ENCODE measurements at places on chromosomes 13 and 19.
A peak's percentile ranks its signal among the peaks of the same experiment; 100 is the strongest.

DNA sequence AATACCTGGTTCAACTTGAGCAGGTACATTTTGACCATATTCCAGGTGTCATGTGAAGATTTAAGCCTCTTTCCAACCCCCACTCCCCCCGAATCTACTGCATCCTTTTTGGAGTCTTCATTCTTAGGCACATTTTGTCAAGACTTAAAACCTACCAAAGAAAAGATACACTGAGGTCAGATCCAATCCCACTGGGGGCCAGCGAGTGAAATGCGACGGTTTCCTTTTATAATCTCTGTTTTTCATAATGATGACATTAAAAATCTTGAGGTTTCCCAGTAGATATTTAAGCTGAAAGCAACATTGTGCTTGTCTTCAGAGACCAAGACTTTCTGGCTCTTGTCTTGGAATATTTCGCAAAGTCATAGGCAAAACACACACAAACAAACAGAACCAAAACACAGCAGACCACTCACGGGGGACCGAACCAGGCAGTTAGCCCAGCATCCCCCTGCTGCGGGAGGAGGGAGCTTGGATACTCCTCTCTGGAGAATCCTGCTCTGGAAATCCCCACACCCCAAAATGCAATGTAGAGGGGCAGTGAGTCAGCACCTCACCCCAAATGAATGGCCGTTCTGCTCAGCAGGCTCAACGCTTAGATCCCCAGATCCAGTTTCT, 506 bp upstream of the GAS6 start:
- DNase-seq: peak; percentile 60

DNA sequence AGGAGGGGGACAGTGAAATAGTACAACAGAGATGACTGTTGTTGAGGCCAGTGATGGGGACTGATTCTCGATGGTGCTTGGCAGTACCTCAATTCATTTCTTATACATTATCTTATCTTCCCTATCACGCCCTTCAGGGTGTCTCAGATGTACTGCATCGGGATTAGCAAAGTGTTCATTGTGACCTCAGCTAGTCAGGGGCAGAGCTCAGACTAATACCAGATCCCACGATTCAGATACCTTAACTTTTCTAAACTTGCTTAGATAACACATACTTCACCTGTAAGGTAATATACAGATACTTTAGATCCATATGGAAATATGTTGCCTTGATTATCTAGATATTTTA, 720.6 kb downstream of the EFNB2 start:
- no peak for DNase-seq

GRCh38 chr19:49458567-49458903, 5.5 kb downstream of the ALDH16A1 start:
- DNase-seq: no peak

- DNase-seq: no peak
These were observed 1559.2 kb downstream of the SLITRK1 start for GRCh38 chr13:82323101-82323500.

DNA sequence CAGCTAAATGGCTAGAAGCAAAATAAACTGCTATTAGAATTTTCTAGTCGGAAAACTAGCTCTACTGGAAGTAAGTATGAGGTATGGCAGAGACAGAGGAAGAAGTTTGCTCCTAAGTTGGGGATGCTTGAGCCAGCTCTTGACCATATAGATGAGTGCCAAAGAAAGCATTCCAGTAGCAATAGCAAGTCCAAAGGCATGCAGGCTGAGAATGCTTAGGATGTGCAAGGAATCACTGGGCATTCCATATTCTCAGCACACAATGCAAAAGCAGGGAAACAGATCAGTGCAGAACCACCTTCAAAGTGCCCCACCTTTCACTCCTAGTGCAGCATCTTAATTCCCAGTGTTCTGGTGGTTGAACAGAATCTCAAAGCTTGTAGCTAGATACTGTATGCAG, 32.9 kb downstream of the SERTM1 start:
- DNase-seq: no peak

DNA sequence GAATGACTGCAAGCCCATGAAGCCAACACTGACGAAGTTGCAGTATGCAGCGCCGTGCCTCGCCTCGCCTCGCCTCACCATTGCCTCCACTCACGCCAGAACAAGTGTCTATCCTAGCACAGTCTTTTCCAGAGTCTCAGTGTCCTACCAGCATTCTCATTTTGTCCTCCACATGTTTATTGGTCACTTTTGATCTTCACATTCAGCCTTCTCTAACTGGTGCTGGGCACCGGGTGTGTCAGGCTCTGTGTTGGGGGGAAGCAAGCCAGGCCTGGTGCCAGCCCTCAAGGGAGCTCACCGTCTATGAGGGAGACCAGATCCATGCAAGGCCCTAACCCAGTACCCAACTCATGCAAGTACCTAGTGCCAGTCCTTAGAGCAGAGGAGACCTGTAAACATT, 69.7 kb upstream of the GPR183 start:
- DNase-seq: peak; percentile 49

GRCh38 chr13:92097337-92097903, 699.0 kb downstream of the GPC5 start:
- no peak for DNase-seq

DNA sequence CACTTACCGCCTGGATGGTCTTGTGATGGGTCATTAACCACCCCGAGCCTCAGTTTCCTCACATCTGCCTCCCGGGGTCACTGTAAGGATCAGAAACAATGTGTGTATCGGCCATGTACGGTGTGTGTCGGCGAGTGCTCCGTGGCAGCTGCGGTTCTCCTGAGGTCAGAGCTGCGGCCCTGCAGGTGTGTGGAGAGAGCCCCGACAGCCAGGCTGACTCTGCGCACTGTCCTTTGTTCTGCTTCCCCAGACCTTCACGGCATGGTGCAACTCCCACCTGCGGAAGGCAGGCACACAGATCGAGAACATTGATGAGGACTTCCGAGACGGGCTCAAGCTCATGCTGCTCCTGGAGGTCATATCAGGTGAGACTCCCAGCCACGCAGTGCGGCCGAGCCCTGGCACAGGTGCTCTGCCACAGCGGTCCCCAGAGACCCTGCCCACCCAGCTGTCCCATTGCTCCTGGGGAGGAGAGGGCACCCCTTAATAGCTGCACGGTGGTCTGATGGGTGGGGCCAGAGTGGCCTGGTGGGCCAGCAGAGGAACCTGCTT, 43.8 kb downstream of the CAPN12 start:
- DNase-seq: no peak

GRCh38 chr19:30158893-30159245, 213.3 kb upstream of the ZNF536 start:
- no peak for DNase-seq

DNA sequence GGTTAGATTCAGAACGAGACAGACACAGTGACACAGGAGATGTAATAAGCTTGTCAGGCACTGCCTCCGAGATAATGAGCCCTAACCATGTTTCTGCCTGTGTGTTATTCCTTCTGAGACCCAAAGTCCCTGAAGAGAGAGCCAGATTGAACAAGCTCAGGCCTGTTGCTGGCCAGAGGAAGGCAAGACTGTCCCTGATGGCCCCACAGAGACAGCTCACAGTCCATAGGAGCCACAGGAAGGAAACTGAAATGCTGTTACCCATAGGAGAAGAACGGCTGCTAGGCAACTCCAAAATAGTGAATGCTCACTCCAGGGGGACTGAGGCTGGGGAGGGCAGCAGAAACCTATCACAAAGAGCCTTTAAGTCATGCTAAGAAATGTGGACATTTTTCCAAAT, 31.8 kb upstream of the RFXAP start:
- no peak for DNase-seq

GRCh38 chr13:65865206-65865605, 1364.9 kb downstream of the PCDH9 start:
- DNase-seq: no peak

DNA sequence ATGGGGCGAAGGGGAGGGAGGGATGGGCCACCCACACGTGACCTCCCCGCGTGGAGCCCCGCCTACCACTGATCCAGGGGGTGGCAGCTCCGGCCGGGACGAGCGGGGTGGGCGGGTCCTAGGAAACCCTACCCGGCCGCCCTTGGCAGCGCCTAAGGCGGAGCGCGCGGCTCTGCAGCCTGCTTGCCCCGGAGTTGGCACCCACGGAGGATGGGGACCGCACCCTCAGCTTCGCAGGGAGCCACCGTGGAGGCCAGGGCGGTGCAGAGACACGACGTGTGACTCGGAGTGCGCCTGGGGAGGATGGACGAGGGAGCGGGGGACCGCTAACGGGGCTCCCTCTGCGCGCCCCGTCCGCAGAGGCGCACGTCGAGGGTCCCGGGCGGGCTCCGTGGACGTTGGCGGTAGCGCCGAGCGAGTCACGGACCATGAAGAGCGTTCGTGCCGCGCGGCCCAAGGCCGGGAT, at the start of gene RGS9BP:
Gene RGS9BP (plus strand): TSS at position 129 of the 466 bp plus-strand sequence. CDS start 416 bp downstream, outside the sequence.
- DNase-seq: peak; percentile 92

- DNase-seq: no peak
These were observed 87.4 kb downstream of the ZNF100 start for GRCh38 chr19:21680026-21680425.

- no peak for DNase-seq
These were observed 59.1 kb downstream of the DOCK9 start for GRCh38 chr13:98918771-98919170.

GRCh38 chr13:110297766-110298504, 9.0 kb downstream of the COL4A1 start:
- DNase-seq: no peak

GRCh38 chr13:45191874-45192273, 9.0 kb downstream of the KCTD4 start:
- no peak for DNase-seq

- no peak for DNase-seq
These were observed 3.1 kb downstream of the ATG4D start for GRCh38 chr19:10546817-10547216.

GRCh38 chr19:10898633-10899032, 27.3 kb downstream of the CARM1 start:
- DNase-seq: no peak

DNA sequence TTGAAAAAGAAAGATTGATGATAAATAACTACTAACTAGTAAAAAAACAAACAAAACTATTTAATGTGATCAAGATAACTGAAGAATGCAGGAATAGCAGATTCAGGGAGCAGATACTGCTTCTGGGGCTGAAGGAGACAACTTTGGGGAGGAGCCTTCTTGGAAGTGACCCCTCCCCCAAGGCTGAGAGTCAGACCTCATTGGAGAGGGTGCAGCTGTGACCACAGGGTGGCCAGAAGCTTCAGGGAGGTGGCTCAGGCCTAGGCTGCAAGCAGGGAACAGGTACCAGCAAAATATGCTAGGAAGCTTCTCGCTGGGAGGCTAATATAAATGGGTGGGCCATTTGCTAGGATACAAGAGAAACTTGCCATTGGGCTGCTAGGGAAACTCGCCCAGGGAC, 149.9 kb downstream of the MYO16 start:
- DNase-seq: no peak

- DNase-seq: no peak
These were observed 17.2 kb downstream of the LDLR start for GRCh38 chr19:11106477-11106876.

DNA sequence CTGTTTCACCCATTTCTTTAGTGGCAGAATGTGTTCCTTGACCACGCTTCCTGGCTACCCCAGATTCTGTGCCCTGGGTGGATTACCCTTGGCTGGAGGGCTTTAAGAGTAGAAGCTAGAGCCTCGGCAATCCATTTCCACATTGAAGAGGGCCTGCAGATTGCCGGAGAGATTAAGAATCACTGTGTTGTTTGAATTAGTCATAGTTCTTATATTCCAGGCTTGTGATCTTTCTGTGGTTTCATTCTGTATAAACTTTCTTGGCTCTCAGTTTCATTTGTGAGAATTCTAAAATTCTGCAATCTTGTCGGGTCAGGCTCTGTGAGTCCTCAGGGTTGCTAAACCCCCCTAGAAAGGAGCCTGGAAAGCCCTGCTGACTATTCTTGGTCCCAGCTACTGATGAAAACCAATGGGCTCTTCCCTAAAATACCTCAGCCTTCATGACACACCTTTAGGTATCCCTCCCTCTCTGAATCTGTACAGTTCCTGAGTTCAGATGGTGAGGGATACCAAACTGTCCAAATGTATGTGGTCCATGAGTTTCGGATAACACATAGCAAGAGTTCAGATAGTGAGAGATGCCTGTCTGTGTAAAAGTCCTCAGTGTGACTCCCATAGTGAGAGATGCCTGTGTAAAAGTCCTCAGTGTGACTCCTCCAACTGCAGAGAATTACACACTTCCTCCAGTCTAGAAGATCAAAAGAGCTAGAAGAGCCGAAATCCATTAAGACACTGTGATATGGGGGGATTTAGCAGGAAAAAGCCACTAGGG, 4.3 kb downstream of the PHF11 start:
- DNase-seq: no peak

DNA sequence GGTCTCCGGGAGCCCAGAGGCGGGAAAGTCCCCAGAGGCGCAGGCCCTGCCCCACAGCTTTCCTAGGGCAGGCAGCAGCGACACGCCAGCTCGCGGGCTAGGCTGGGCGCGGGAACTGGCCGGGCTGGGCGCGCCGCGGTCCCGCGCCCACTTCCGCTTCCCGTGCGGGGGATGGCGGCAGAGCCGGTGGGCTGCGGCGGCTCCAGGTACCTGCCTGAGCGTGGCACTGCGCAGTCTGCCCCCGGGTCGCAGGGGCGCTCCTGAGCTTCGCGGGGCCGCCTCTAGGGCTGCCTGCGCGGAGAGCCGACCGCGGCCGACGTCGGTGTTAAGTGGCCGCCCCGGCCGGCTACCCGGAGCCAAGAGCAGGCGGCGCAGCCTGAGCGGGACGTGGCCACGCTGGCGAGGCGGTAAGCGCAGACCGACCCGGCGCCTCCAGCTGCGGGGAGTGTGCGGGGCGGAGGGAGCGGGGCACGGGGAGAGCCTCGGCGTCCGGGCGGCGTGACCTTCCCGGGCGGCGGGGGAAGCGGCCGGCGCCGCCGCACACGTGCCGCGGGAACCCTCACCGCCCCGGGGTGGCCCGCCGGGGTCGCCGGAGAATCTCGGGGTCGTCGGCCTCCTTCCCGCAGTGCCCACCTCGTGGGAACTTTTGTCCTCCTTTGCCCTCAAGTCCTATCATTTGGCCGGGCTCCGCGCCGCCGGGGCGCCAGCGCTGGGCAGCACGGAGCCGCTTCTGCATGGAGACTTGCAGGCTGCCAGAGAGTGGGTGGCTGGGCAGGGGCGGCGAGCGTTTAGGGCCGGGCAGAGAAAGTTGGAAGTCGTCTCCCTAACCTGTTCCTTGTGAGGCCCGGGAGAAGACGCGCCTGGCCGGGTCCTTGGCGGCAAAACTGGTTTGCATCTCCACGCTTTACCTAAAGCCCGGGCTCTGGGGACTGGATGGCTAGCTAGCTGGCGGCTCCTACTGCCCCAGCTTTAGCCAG, 31.4 kb upstream of the MPHOSPH8 start:
- no peak for DNase-seq

- DNase-seq: no peak
These were observed 22.9 kb upstream of the SHISA2 start for GRCh38 chr13:26074706-26075105.

- DNase-seq: no peak
These were observed 147.1 kb upstream of the IRS2 start for GRCh38 chr13:109933476-109933875.

- DNase-seq: no peak
These were observed 4.6 kb downstream of the UBA2 start for GRCh38 chr19:34432797-34433196.

- no peak for DNase-seq
These were observed 168.0 kb downstream of the TNFSF13B start for GRCh38 chr13:108437496-108437895.

DNA sequence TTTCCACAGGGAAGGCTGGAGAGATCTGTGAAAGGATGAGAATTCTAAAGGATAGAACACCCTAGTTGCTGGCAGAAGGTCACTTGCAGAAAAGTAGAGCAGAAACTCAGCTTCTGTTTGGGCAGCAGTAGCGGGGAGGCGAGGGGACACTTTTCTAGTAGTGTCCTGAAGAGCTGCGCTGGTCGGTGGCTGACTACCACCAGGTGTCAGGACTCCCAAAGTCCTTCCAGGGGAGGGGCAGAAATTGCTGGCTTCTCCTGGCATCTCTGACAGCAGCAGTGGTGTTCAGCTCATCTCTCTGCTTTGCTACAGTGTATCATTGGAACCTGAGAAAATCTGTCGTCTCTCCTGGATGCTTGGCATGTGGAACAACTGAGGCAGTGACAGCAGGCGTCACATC, 120.9 kb downstream of the ZDHHC20 start:
- no peak for DNase-seq

Data from mesenteric fat pad (tissue), 1 donor.